Stimulated activated CD8-positive, alpha-beta memory T cell treated with anti-CD3 and anti-CD28 coated beads, Interleukin-4, amount 100 ng/mL, for 4 hours (primary cell): ENCODE measurements at places on chromosomes 5 and 9.

GRCh38 chr5:149448831-149449714 is 70.0 kb upstream of the IL17B start:
- no peak for DNase-seq

DNA sequence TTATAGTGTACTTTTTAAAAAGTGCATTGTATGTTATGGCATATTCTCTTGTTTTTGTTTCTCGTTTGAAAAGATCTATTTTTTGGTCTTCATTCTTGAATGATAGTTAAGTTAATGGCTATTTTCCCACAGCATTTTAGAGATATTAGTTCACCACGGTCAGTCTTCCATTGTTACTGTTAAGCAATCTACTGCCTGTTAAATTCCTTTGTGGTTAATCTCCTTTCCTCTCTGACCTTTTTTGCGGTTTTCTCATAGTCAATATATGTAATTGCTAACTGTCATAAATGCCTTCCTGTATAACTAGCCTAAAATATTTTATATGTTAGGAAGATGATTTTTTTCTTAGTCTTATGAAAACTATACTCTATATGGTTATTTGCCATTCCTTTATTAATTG is 250.8 kb upstream of the FBXL7 start:
- DNase-seq: no peak

- no peak for DNase-seq
These were observed 24.6 kb downstream of the NR2F1 start for GRCh38 chr5:93607367-93608258.

DNA sequence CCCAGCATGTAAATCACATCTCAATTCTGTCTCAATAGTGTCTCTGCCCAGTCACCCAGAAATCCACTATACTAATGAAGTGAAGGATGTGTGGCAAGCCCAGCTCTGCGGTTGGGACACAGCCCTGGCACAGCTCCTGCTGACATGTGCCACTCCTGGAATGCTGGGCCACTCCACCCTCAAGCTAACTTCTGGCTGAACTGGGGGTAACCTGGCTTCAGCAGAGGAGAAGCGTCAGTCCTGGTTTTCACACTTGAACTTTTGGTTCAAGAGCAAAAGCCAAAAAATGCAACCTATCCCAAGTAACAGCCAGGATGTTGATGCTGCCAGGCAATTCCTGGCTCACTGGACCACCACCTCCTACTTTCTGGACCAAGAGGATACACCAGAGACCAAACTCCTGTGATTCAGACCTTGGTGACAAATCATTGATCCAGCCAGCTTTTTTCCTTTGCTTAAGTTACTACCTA is 86.4 kb downstream of the ARRDC3 start:
- no peak for DNase-seq
